Urinary bladder (tissue), 4 donors: ENCODE measurements at places on chromosomes 1 and 21. TPM values are rescaled to one million over a fixed set of nuclear protein-coding genes. Genes with fewer than 3 reads are reported as not detected.

Gene TGFB2
- 32.8 TPM for total RNA-seq

GRCh38 chr1:158248118-158248517 lies 6.1 kb upstream of the CD1A start:
- no peak for DNase-seq

Gene TRIM17
- 1.9 TPM for total RNA-seq

Gene HYI
- 27.8 TPM for total RNA-seq

DNA sequence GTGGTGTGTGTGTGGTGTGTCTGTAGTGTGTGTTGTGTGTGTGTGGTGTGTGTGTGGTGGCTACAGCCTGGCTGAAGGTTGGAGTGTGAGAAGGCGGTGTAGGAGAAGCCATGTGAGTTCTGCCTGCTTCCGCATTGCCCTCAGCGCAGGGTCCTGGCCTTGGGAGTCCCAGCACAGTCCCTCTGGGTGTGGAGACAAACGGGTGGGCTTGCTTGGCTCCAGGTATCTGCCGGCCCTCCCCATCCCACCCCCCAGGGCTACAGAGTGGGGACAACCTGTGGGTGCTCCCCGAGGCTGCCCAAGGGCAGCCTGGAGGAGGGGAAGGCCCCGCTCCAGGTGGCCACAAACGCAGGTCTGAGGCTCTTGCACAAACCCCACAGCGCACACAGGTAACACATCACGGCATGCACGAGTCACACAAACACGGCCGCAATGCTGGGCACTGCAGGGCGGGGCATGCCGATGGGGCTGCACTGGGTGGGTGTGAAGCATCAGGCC lies 31.7 kb upstream of the ADARB1 start:
- DNase-seq, result no peak

Gene DISC1
- 32.0 TPM for total RNA-seq
